Myometrial cell (primary cell): ENCODE measurements at places on chromosomes 16 and 17. TPM values are rescaled to one million over a fixed set of nuclear protein-coding genes. Genes with fewer than 3 reads are reported as not detected.

Gene CA7
- total RNA-seq = not detected in 2 replicates

Gene WSCD1
- not detected in 2 replicates for total RNA-seq

Gene MYO1D
- total RNA-seq = 7.4 and 36.9 TPM in 2 replicates

Gene BCO1
- not detected in 2 replicates for total RNA-seq

Gene FAM20A
- total RNA-seq = 7.6 and 21.9 TPM in 2 replicates

Gene MYH11
- not detected in 2 replicates for total RNA-seq

Gene CTRB1
- total RNA-seq = not detected in 2 replicates

Gene THOC6
- total RNA-seq = 25.3 and 28.3 TPM in 2 replicates

Gene SLC35G6
- total RNA-seq = not detected in 2 replicates

Gene CASKIN1
- 0.18 TPM in 1 of 2 replicates, not detected in the other for total RNA-seq

Gene SPNS1
- total RNA-seq = 47.6 and 53.7 TPM in 2 replicates

Gene DRC3
- under 0.01 TPM in 2 replicates for total RNA-seq

Gene OR1F1
- total RNA-seq = not detected in 2 replicates

Gene KPNB1
- total RNA-seq = 407 and 559 TPM in 2 replicates

Gene CD7
- total RNA-seq = 0.53 TPM in 1 of 2 replicates, not detected in the other

Gene TPSG1
- total RNA-seq = not detected in 2 replicates

Gene CD300LB
- total RNA-seq = not detected in 2 replicates

Gene SPATA2L
- 9.9 and 19.3 TPM in 2 replicates for total RNA-seq

Gene METRN
- 83.3 and 122 TPM in 2 replicates for total RNA-seq

Gene TBC1D10B
- 42.7 and 45.6 TPM in 2 replicates for total RNA-seq

Gene TOX3
- total RNA-seq = not detected in 2 replicates

Gene C1QL1
- total RNA-seq = 3.2 and 9.0 TPM in 2 replicates

Gene MT1M
- total RNA-seq = 9.0 and 9.8 TPM in 2 replicates

Gene NGFR
- not detected in 2 replicates for total RNA-seq

Gene HAP1
- not detected in 2 replicates for total RNA-seq

Gene PIK3R6
- not detected in 2 replicates for total RNA-seq

Gene NLRC3
- not detected in 2 replicates for total RNA-seq

Gene TM4SF5
- not detected in 2 replicates for total RNA-seq

Gene STAT3
- total RNA-seq = 62.3 and 75.7 TPM in 2 replicates
